ENCODE measurements at places on chromosomes 6 and 20.

- no peak for DNase-seq
Observed at GRCh38 chr6:33236852-33237251, 28.6 kb downstream of the RING1 start.

DNA sequence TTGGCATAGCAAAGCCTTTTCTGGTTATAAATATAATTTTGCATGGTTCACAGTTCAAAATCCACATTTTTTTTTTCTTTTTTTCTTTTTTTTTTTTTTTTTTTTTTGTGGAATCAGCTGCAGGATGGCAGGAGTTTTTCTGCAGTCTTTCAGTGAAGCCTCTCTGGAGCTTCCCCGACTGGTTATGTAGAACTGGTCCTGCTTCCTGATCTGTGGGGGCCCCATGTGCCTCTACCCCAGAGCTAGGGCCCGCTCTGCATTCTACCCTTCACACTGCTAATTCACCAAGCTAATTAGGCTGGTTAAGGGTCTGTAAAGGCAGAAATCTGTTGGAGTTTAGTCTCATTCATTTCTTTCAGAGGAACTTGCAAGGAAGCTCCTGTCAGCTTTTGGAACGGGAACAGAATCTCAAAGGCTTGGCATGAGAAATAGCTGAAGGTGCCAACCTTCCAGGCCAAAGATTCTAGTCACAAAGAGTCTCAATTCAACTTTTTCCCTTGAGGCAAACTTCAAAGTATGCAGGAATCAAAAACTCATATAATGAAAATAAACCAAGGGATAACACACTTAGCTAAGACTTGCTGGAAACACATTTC is 45.5 kb downstream of the HMGN3 start:
- no peak for DNase-seq

- DNase-seq, result no peak
Observed at GRCh38 chr6:34243901-34244884, 4.6 kb downstream of the SMIM29 start.

DNA sequence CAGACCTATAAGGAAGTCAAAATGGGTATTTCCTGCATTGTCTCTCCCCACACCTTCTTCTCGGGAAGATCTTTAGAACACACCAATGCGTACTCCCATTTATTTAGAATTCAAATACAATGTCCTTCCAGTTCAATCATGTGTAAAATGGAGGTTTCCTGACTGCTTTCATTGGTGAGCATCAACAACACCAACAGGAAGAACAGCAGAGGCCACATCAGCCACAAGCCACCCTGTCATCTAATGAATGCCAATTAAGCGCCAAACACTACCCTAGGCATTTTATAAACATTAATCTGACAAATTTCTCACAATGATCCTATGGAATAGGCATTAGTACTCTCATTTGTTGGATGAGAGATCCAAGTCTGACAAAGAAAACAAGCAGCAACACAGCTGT is 68.4 kb upstream of the SMLR1 start:
- DNase-seq, result no peak

DNA sequence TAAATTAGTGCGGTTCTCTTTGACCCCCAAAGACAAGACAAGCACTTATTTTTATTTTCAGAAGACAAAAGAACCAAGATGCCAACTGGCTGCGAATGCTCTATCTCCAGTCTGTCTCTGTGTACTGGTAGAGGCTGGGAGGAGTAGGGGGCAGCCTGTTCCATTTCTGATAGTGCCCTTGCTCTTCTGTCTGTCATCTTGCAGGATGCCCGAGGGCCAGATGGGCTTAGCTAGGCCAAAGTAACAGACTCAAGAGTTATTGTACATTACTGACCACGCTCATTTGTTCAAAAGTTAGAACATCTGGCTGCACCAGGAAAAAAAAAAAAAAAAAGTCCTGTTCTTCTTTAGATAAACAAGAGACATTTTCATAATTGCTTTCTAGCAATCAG is 198.1 kb upstream of the UST start:
- no peak for DNase-seq

DNA sequence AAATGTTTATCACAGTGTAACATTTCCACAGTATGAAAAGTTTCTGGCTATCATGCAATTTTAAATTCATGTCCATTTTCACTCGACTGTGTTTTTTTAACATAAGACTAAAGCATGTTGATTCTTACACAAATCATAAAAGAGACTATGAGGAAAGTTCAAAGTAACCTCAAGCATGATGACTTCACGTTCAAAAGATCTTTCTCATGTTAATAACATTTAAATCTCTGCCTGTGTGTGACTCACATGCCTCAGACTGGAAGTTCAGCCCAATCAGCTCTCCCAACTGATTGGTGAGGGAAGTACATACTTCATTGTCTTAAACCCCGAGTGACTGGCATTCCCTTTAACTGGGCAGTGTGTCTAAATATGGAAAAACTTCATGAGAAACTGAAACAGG is 37.4 kb downstream of the ATXN1 start:
- no peak for DNase-seq

DNA sequence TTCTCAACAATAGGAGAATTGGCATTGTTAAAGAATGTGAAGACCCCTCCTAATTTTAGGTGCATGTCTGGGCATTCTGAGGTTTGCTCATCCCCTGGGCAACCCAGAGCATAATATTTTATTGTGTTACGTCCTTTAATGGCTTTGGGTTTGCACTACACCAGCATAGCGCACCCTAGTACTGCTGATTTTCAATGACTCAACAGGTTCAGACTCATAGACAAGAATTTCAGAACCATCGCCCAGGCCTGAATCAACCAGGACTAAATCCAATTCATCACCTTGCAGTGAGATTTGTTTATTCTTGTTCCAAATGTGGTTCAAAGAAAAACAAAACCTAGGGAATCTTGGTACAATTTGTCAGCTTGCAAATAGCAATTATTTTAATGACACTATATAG is 137.8 kb upstream of the PHACTR1 start:
- no peak for DNase-seq

DNA sequence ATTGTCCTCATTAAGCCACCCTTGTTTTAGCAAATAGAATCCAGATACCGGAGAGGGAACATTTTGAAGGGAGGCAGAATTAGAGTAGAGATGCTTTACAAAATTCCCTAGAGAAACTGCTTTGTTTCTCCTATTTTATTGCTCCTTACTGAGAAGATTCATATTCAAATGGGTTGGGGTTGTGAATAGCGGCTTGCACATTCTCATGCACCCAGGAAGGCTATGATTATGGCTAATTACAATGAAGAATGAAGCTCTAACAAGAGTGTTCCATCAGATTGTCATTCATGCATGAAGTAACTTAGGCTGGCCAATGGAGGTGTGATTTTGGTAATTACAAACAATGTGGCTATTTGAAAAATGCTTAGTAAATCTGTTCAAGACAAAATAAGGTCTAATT is 129.6 kb downstream of the PACRG start:
- DNase-seq, result no peak

DNA sequence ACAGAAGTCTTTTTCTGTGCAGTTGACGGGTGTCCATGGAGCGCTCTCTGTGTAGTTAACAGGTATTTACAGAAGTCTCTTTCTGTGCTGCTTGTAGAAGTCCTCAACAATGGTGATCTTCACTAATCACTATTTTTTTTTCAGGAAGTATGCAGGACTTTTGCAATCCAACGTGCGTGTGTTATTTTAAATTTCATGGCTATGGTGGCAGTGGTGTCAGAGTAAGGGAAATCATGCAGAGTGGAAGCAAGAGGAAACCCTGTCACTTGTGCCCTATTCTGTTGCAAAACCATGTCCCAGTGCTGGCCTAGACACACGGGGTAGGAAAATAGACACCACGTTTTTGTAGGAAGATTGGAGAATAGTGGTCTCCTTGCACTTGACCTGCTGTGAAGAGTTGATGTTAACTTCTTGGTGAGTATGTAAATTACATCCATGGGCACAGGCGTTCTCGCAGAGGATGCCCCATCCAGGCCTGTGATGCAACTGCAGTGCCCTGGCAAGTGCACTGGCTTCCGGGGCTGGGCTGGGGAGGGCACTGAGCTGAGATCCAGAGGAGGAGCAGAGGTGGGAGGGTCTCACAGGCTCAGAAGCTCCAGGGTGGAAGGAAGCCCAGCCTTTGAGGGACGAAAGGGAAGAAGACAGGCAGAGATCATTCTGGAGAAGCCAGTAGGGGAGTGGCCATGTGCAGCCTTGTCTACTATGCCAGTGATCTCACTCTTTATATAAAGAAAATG is 146.5 kb downstream of the SYCP2 start:
- no peak for DNase-seq

- DNase-seq, result no peak
Observed at GRCh38 chr6:142737368-142738034, 207.5 kb downstream of the HIVEP2 start.

DNA sequence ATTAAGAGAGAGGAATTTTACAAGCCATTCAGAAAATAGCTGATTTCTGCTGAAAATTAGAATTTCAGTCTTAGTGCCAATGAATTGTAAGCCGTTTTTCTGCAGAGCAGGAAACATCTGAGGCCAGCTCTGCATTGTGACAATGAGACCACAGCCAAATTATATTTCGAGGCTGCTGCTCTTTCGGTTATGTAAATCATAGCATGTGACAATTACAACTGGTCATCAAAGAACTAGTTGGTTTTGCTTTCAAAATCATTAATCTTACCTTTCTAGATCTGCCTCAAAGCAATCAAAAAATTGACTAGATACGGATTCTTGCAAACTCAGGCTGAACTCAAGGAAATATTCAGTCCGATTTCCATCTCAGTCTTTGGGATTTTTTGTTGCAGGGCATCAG is 33.4 kb upstream of the INSM1 start:
- DNase-seq, result no peak

DNA sequence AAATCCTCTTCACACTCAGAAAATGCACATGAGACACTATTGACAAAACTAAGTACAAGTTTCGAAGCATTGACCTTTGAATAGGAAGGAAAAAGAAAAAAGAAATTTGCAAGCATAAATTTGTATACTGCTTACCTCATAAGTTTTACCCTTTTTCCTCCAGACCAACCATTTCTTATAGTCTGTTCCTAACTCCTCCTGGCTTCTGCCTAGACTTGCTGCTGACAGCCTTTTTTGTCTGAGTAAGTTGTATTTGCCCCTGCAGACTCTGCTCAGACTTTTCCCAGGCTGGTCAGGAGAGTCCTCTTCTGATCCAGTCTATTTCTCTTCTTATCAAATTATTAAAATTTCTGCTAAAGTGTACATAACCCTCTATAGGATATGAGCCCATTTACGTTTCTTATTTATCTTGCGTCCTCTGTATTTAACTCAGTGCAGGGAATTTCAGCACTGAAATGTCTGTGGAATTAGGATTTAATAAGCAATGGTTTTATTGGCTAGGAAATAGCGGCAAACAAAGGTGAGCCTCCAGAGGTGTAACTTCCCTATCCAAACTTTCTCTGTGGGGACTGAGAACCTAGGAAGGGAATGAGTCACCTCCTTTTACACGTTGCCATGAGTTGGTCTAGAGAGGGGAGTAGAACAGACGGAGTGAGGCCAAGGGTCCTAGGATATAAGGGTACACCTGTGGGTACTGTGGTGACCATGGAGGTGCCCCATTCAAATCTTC is 207.1 kb upstream of the MARCKS start:
- no peak for DNase-seq

DNA sequence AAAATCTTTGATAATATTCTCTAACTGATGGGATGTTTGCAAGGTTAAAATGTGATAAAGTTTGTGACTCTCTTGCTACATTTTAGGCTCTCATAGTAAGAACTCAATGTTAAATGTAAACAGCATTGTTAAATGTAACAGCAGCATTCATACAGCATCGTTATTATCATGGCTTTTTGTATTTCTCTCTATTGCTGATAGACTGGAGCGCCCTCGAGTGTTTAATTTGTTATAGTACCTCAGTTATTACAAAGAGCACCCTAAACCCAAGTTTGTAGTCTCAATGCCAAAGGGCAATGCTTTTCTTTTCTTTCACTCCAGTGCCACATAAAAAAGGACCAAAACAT is 14.9 kb upstream of the TTPAL start:
- DNase-seq, result no peak

DNA sequence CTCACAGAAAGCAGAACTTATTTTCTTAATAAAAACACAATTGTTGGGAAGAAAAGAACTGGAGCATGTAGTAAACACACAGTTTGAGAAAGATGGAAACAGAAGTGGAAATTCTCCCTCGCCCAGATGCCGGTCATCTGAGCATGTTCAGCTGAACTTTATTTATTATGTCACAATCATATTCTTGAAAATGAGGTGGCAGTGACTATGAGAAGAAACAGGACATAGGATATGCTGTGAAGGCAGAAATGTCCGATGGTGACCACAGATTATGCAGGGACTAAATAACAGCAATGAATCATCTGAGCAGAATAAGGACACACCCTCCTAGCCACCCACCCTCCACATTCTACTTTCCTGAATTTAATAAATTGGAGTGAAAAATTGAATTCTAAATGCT is 425.3 kb upstream of the NOX3 start:
- DNase-seq, result no peak

DNA sequence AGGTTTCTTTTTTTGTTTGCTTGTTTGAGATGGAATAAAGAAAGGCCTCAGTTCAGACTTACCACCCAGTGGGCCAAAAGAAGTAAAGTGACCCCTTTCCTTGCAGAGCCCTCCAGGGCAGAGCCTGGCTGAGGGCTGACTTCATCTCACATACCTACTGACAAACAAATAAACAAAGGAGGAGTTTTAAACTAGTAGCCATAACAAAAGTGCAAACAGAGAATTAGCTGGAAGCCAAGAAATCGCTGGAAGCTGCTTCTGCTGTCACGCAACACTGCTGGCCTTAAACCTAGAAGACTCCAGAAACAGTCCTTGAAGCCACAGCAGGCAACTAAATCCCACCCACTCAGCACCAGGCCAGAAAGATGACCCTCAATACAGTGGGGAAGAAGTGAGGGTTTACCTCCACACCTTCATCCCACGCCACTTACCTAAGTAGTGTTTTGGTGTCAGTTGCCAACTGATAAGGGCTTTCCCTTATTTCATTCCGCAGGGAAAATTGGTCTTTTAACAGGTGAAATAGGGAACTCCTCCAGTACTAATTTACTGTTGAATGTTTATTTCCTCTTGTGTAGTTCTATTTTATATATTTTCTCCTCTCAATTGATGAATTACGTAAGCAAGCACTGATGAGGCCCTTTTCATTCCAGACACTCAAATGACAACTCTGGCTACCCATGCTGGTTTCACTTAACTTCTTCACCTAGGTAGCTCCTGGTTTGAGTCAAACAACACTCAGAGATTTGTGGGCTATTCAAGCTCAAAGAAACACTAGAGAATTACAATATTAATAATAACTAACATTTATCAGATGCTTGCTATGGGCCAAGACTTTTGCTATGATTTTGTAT is 46.2 kb downstream of the EDN1 start:
- DNase-seq, result no peak

- DNase-seq, result no peak
Observed at GRCh38 chr6:162090734-162091133, 636.8 kb downstream of the PRKN start.

- no peak for DNase-seq
Observed at GRCh38 chr6:30635834-30636233, 9.2 kb downstream of the ATAT1 start.

DNA sequence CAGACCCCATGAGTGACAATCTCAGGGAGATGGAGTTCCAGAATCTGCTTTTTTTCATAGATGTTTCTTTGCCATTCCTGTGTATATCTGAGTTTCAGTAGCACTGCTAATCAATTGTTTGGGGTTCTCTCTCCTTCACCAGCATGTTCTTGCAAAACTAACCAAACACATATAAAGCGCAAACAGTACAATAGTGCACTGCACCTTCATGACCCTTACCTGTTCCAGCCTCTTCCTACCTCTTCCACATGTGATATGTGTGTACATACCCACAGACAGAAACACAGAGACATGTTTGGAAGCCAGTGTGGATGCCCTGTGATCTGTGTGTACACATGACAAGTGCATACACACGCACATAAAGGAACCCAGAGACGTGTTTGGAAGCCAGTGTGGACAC is 1.8 kb upstream of the CEP43 start:
- no peak for DNase-seq

Data from retina (tissue), 1 donor.